ENCODE measurements at places on chromosomes 12 and 14.

DNA sequence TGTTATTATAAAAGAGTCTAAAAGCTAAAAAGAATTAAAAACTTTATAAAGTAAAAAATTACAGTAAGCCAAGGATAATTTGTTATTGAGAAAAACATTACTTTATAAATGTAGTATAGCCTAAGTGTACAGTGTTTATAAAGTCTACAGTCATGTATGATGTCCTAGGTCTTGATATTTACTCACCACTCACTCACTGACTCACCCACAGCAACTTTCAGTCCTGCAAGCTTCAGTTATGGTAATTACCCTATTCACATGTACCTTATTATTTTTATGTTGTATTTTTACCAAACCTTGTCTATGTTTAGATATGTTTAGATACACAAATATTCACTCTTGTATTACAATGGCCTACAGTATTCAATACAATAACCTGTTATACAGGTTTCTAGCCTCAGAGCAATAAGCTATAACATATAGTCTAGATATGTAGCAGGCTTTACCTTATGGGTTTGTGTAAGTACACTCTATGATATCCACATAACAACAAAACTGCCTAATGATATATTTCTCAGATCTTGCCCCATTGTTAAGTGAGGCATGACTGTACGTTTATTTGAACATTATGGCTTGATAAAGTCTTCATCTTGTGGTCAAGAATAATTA, 113.7 kb upstream of the KITLG start:
- DNase-seq, result no peak

DNA sequence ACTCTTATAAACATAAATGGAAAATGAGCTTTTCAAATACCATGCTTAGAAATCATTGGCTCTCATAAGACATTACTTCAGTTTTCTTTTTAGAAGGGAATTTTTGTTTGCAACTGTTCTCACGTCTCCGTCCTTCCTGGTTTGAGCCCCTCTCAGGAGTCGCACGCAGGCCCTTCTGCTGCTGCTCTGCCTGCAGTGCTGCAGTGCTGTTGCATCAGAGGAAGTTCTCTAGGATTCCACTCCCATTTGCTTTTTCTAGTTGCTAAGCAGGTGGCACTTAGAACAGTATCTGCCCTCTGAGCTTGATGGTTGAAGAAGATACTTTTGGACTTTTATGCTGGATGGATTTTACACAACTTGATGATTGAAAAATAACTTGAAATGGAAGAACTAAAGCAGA, 70.8 kb downstream of the SCN8A start:
- no peak for DNase-seq

GRCh38 chr14:94761997-94762377, 7.9 kb downstream of the GSC start:
- no peak for DNase-seq

DNA sequence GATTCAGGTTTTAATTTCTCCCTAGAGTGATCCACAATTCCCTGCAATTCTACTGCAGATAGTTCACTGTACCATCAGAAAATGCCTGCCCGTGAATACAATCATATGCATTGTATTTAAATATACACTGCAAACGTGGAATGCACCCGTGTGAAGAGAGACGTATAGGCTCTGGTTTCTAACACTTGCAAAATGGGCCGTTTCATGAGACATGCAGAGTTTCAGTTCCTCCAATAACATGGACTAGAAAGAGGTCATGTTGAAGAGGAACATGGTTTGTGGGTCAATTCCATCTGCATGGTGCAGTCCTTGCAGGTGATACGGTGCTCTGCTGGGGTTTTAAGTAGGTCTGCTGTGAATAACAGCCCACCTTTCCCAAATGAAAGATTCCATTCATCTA, 373.3 kb downstream of the TMEM132D start:
- no peak for DNase-seq

GRCh38 chr12:3632256-3632655, 120.7 kb downstream of the CRACR2A start:
- DNase-seq, result no peak

DNA sequence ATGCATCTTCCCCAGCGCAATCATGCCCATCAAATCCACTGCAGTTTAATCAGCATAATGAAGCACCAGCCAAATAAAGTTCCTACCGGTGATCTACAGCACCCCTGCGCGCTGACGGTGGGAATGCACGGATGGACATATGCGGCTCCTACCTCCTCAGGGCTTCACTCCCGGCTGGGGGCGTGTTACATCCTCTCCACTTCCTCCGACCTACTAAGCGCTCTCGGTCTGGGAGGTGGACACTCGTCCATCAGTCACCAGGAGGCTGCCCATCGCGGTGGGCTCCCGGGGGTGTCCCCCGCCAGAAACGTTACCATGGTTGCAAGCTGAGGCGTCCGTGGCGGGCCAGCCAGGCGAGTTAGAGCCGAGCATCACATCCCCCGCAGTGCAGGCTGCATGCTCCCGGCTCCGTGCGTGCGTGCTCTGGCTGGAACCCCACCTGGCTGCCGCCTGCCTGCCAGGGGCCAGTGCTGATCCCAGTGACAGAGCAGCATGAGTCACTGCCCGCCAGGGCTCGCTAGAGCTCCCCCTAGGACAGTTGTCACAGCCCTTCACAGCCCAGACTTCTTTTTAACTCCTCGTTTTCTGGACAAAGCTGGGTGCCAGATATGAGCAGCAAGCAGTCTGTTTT, 73.0 kb downstream of the CIT start:
- no peak for DNase-seq

- DNase-seq, result no peak
Measured at GRCh38 chr14:48331421-48331820, 656.0 kb upstream of the MDGA2 start.

- DNase-seq, result no peak
Measured at GRCh38 chr12:68465227-68465626, 133.1 kb upstream of the MDM1 start.

- DNase-seq, result no peak
Measured at GRCh38 chr14:32366256-32366879, 37.3 kb downstream of the AKAP6 start.

GRCh38 chr12:117749431-117749830, 219.4 kb downstream of the KSR2 start:
- DNase-seq, result no peak

- DNase-seq, result peak; percentile 39
Measured at GRCh38 chr12:77049767-77050353, 15.5 kb downstream of the E2F7 start.

DNA sequence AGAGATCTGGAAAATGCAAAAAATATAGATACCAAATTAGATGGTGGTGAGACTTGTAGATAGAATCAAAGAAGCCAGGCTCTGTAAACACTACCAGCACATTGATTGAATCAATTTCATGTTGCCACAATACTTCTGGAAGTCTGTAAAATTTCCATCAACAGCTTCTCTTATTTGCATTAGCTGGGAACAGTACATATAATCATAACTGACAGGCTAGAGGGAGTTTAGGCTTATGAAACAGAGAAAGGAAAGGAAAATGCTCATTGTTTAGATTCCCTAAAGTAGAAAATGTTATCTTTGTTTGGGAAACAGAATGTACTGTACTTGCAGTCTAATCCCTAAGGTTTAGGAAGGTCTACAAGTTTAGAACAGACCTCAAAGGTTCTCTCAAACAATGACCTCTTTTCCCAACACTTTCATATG, 335.2 kb downstream of the CEP128 start:
- no peak for DNase-seq

DNA sequence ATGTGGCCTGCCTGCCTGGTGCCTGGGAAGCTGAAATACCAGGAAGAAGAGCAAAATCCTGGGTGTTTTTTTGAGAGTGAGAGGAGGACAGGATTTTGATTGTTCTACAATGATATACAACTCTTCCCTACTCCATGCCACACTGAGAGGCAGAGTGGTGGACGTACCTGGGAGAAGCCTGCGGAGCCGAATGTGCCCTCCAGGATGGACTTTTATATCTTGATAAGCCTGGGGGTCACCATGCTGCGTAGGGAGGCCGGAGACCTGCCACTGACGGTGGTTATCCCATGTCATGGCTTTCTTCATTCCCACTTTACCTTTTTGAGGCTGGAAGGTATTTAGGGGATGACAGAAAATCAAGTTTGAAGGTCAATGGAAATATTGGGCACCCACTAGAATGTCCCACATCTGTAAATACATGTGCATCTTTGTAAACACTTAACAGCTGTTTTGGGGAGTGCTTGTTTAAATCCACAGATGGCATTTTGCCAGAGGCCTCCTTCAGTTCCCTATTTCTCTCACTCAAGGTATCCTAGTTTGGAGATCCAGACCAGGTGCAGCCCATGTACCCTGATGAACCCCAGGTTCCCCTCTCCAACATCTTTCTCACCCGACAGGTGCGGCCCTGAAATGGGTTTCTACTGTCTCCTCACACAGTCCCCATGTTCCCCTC, 1.1 kb upstream of the GLT1D1 start:
- DNase-seq, result no peak

- no peak for DNase-seq
Measured at GRCh38 chr12:69392179-69392928, 32.8 kb downstream of the YEATS4 start.

Data from memory B cell (primary cell).